ENCODE measurements at places on chromosomes 7 and 10.

- no peak for DNase-seq
Observed at GRCh38 chr7:128017862-128018845, 13.1 kb downstream of the LRRC4 start.

GRCh38 chr7:94632338-94633013 lies 23.5 kb downstream of the SGCE start:
- no peak for DNase-seq

DNA sequence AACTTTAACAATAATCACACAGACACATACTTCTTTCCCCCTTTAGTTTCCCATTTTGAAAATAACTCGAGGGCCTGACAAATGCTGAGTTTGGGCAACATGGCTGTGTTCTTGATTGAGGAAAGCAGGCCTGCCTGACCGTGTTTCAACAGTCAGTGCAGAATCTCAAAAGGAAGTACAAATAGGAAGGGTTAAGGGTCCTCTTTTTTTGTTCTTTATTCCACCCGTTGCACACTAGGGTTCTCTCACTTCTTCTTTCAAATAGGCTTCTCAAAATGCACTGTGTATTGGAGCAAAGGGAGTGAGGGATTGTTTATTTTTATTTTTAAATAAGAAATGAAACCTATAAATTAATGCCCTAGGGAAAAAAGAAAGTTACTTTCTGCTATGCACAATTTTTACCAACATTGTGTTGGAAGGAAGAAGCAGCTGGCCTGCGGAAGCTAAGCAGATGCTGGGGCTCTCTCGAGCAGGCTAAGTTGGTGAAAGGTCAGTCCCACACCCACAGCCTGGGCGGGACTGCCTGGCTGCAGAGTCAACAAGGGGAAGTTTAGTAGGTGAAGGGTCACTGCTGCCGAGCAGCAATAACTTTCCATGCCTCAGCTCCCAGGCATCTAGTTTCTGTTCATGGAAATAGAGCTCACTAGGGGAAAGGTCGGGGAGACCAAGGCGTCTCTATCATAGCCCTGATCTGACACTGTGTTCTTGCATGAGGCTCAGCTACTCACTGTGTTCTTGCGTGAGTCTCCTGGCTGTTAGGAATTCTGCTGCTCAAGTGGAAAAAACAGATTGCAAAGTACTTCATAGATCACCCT lies 12.2 kb upstream of the PDK4 start:
- peak; percentile 59 for DNase-seq

DNA sequence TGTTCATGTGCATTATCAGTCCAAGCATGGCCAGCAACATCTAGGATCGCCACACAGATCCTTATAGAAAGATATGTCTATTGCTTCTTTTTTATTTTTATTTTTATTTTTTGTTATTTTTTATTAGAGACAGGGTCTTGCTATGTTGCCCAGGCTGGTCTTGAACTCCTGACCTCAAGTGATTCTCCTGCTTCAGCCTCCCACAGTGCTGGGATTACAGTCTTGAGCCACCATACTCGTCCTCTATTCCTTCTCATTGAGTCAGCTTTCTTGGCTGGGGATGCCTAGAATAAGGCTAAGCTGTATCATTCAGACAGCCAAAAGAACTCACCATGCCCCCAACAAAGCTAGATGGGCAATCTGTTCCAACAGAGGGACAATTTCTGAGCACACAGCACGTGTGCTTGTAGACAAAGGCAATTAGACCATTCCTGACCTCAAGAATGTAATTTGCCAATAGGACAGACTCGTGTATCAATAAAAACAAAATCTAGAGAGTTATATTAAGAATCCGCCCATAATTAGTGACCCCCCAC lies 264.0 kb upstream of the NEBL start:
- no peak for DNase-seq

- no peak for DNase-seq
Observed at GRCh38 chr10:43305876-43306275, 39.0 kb upstream of the RASGEF1A start.

- DNase-seq: no peak
Observed at GRCh38 chr10:90420637-90421318, 437.1 kb downstream of the HTR7 start.

GRCh38 chr10:118729641-118730258 lies 25.0 kb downstream of the CACUL1 start:
- DNase-seq: no peak

- peak; percentile 91 for DNase-seq
Observed at GRCh38 chr7:99392659-99393354, 15.6 kb downstream of the PDAP1 start.

DNA sequence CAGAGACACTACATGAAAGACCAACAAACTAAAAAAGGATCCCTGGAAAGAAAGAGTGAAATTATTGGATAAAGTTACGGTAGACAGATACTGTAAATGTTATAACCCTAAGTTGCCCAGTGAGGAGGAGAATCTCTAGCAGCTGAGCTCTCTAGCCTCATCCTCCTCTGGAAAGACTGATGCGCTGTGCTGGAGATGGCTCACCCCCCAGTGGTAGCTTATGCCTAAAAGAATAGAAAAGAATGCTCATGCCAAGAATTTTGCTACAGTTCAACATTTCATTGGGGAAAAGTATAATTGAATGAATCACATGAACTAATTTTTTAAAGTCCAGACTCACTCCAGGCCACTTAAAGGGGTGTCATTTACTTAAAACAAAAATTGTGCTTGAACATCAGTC lies 50.8 kb upstream of the RNF32 start:
- DNase-seq: no peak

GRCh38 chr10:69750725-69751124 lies 51.0 kb upstream of the COL13A1 start:
- no peak for DNase-seq

DNA sequence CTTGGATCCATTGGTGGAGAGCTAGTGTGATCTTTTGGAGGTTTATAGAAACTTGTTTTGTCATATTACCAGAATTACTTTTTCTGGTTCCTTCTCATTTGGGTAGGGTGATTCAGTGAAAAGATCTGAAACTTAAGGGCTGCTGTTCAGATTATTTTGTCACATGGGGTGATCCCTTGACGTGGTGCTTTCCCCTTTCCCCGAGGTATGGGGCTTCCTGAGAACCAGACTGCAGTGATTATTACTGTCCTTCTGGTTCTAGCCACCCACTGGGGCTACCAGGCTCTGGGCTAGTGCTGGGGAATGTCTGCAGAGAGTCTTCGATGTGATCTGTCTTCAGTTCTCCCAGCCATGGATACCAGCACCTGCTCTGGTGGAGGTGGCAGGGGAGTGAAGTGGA lies 1030.0 kb downstream of the GRM8 start:
- no peak for DNase-seq

- no peak for DNase-seq
Observed at GRCh38 chr7:157488966-157489365, 152.2 kb downstream of the DNAJB6 start.

DNA sequence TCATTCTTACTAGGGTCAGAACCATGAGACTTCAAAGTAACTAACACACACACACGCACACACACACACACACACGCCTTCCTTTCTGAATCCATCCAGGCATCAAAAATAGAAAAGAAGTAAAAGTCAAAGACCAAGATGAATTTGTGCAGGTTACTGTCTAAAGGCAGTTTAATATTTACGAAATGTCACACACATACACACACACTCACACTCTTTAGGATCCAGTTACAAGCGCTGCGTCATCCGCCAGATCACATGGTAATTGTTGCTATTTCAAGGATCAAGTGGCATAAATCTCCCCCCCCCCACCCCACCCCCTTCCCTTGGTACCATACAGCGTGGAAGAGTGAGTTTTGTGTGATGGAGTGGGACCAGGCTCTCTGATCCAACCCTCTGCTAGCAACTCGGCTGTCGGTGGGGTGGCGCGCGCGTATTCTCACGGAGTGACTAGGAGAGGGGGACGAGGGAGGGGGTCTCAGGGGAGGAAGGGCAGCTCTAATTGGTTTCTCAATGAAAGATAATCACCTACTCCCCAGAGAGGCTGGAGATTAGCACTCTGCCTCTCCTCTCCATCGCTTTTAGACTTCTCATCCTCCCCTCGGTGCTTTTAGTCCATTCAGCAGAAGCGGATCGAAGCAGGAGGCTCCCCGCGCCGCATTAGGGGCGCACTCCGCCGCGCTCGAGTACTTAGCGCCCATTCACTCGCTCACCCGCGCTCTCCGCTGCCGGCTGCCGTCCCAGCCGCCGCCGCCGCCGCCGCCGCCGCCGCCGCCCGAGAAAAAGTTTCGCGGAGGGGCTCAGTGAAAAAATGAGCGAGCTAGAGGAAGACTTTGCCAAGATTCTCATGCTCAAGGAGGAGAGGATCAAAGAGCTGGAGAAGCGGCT lies 83.5 kb upstream of the PRKG1 start:
- DNase-seq: peak; percentile 12

GRCh38 chr10:69876286-69876685 lies 74.6 kb downstream of the COL13A1 start:
- no peak for DNase-seq

DNA sequence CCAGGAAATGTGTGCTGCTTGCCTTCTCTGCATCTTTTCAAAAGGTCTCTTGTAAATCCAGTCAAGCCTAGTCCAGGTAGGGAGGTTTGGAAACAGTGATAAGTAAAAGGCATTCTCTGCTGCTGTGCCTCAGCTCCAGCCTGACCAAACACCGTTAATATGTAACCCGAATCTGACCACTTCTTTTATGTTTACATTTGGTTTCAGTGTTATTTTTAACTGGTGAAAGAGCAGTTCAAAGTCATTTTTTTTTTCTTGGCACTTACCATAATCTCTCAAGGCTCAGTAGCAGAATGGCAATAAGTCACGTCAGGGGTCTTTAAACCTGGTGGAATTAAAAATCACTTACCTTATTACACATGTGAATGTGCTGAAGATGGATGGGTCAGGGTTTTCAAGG lies 216.8 kb downstream of the PTEN start:
- DNase-seq: no peak

Data from T-helper 2 cell (primary cell).